ENCODE measurements at places on chromosomes 13 and 19.

DNA sequence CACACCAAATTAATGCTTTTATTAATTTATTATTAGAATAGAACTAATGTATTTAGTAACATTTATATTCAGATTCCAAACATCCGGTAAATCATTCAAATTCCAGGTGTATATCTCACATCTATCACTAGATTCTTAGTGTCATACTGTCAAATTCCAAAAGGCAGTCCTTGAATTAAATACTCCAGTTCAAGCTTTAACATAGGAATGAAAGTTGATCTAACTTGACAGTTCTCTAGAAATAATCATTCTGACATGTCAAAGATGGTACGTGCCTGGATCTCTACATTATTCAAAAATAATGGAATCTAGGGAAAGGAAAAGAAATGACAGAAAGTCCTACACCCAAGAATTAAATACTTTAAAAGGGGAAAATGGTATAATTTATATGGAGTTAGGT, 1161.5 kb downstream of the PCDH9 start:
- DNase-seq, result no peak

DNA sequence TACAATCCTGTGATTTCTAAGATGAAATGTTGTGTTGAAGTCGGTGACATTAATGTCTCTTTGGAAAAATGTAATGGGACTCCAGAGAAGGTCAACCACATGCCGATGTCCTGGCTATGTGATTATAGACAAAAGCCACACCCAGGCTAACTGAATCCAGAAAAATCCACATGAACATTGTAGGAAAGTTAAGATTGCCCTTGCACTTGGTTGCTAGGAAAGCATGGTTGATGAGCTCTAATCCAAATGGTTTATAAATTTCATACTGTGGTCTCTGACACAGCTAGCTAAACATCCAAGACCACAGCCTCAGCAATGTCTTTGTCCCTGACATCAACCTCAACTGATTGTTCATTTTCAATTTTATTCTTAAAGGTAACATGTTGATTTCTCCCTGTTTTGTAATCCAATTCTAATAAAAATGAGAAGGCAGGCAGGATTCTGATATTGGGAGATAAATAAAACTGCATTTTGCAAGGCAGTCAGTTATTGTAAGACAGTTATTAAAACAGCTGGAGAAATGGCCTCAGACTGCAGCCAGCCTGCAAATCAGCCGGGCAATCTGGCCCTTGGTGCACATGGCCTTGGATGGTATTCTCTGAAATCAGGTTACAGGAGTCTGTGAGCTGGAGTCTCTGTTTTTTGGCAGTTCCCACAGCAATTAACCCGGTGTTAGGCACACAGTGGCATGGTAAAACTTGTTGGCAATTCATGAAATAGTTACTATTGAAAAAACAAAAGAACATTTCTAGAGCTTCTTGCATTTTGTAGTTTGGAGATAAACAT, 93.9 kb downstream of the STARD13 start:
- DNase-seq, result no peak

GRCh38 chr13:46903748-46904147, 6.9 kb upstream of the HTR2A start:
- no peak for DNase-seq

DNA sequence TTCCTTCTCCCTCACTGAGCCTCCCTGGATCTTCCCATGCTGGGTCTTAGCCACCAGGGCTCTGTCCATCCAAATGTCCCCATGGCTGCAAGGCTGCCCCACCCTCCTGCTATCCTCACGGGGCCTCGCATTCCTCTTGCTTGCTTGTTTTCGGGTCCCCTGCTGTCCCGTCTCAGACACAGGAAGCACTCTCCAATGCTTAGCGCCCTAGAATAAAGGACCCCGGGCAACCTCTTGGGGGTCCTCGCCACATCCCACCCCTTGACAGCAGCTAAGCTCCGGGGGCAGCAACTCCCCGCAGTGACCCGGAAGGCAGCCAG, 23.7 kb downstream of the SH3GL1 start:
- no peak for DNase-seq

DNA sequence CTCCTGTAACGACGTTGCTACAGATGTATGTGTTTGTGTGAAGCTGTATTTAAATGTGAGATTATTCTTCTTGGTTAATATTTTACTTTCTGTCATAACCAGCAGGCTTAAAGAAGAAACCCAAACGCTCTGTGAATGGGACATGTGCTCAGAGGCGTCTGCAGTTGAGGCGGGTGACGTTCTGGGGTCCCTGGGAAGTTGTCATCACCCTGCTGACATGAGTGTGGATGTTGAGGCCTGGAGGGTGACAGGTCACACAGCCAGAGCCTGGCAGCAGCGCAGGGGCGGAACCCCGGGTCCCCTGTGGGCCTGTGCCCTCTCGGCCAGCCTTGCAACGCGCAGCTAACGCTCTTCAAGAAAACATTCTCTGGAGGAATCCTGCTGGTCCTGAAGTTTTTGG, 16.6 kb downstream of the RASA3 start:
- DNase-seq, result no peak

DNA sequence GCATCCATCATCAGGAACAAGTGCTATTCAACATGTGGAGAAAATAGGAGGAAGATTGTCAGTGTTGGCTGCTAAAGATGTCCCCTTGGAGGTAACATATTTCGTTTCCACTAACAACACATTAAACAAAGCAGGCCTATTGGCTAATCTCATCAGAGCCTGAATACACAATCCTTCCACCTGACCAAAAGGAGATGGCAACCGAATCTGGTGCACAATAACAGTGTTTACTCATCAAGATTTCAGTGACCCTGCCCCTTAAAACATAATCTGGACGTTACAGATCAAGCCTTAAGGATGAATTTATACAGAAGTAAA, 582.5 kb downstream of the EFNB2 start:
- no peak for DNase-seq

GRCh38 chr13:108096301-108096915, 118.9 kb downstream of the LIG4 start:
- no peak for DNase-seq

Data from T-helper 9 cell (primary cell).